ENCODE measurements at places on chromosomes 4 and X.

DNA sequence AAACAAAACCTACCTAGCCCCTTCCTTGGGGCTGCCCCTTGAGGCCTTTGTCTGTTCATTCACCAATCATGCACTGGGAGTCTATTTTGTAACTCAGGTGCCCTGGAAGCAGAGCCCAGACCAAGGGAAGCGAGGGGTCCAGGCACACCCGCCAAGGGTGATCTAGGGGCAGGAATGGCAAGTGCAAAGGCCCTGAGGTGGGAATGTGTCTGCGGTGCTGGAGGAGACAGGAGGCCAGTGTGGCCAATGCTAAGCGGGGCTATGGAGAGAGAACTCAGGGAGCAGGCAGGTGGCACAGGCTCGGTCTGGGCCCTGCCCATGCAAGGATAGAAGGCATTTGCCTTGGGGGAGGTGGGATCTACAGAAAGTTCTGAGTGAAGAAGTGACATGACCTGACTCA is 3.5 kb upstream of the SH3BP2 start:
- DNase-seq: no peak

DNA sequence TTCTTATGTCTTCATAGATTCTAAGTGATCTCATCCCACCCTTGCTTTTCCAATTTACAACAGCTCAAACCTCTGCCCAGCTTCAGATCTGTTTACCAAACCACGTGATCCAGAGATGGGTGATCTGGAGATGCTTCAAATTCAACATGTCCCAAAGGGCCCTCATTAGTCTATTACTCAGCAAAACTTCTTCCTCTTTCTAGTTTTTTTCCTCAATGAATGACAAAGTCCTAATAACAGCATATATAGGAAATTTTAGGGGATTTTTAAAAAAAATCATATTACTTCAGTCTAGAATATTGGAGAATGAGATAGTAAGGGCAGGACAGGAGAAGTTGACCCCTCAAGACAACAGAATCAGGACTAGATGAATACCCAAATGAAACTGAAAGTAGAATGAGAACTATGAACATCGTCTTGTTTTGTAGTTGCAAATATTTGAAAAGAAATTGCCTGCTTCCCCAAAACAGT is 127.1 kb downstream of the CFAP299 start:
- DNase-seq: peak; percentile 75

GRCh38 chrX:6041630-6042029 is 187.0 kb downstream of the NLGN4X start:
- DNase-seq: no peak

GRCh38 chrX:72123471-72124185 is 8.1 kb downstream of the RTL5 start:
- DNase-seq: peak; percentile 44

DNA sequence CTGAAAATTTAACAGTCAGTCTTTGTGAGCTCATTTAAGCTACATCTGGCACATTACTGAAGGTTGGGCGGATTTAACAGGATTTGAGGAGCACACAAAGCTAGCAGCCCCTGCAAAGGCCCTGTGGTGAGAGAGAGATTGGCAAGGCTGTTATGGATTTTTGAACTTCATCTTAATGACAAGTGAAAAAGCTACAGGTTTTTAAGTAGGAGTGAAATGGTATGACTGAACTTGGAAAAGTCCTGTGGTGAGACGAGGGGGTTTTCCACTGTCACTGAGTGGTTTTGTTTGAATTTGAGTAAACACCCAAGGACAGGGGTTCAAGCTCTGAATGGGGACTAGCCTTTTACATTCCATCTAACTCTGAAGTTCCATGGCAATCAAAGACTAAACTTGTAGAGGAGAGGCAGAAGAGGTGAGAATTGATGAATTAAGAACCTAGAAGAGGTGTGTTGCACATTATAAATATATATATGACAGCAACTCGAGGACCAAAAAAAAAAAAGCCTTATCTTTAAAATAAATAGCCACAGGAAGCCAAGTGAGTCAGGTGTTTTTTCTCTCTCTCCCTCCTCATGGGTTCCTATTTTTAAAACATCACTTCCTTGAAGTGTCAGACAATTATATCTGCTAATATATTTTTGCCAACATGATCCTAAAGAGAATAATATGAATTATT is 47.8 kb upstream of the CLNK start:
- no peak for DNase-seq

DNA sequence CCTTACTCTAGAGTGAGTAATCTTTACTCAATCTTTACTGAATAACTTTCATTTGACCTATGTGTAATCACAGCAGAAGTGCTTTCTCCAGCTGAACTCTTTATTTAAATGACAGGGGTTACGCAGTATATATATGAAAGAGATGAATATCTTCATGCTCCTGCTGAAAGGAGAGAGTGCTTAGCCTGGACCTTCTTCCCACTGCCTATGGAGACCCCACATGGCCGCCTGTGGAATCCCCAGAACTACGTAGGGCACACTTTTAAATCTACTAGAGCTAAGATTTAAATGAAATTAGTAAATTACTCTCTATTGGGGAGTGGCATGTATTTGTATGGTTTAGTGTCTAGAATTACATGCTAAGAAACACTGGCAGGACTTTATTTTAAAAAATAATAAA is 391.2 kb downstream of the ANKRD50 start:
- no peak for DNase-seq

DNA sequence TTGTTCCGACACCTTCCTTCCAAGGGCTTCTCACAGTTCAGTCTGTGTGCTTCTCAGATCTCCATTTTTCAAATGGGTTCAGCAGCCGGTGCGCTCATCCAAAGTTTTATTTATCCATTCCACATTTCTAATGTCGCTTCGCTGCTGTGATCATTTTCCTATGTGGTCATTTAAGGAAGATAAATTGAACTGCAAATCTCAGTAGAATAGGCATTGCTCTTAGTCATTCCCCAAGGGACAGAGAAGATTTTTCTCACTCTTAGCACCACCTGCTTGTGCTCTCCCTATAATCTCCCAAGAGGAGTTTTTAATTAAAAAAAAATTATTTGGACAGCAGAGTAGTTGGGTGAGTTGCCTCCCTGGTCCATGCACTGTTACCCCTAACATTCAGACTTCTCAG is 278.9 kb upstream of the GATB start:
- DNase-seq: no peak

DNA sequence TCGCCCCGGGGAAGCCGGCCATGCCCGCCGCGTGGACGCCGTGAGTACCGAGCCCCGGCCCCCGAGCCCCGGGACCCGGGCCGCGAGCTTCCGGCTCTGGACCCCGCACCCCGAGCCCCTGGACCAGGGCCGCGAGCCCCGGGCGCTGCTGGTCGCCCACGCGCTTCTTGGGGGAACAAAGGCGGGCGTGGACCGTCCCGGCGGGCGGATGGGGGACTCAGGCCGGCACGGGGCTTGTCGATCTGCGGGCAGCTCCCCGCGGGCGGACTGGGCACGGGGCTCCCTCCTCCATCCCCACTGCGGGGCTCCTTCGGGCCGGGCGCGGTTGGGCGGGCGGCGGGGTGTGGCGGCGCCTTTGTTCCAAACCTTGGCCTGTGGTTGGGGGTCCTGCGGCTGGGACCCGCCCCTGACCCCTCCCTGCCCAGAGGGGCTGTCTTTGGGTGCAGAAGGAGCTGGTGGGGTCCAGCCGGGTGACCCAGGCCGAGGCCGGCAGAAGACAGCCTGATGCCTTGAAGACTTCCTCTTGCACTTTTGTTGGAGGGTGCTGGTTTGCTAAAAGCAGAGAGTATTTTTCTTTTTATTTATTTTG is 25.2 kb upstream of the ADD1 start:
- DNase-seq: no peak

- DNase-seq: no peak
Observed at GRCh38 chrX:109776986-109777385, 43.9 kb upstream of the ACSL4 start.

Data from inflammatory macrophage treated with lipopolysaccharide for 4 hours (primary cell).